ENCODE measurements at places on chromosomes 13 and 19.

DNA sequence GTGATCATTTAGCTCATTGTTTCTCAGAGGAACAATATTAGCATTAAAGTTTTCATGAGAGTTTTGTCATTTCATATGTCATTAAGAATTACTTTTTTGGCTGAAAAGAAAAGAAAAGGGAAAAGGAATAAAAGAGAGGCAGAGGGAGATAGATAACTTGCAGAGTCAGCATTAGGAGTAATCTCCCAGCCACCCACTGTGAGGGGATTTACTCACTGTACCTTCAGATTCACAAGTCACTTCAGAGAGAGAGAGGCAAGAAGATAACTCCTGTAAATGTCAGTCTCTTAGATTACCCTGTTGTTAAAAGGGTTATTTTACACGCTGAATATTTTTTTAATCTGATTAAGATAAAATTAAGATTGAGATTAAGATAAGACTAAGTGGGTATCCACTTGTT lies 125.2 kb downstream of the POU4F1 start:
- no peak for DNase-seq

GRCh38 chr13:54563286-54563685 lies 1534.7 kb downstream of the OLFM4 start:
- DNase-seq = no peak

GRCh38 chr13:107650081-107650701 lies 565.1 kb downstream of the LIG4 start:
- DNase-seq = no peak

- no peak for DNase-seq
Measured at GRCh38 chr13:29577136-29578051, 18.1 kb downstream of the SLC7A1 start.

GRCh38 chr19:46371371-46371901 lies 24.5 kb downstream of the PPP5C start:
- no peak for DNase-seq

DNA sequence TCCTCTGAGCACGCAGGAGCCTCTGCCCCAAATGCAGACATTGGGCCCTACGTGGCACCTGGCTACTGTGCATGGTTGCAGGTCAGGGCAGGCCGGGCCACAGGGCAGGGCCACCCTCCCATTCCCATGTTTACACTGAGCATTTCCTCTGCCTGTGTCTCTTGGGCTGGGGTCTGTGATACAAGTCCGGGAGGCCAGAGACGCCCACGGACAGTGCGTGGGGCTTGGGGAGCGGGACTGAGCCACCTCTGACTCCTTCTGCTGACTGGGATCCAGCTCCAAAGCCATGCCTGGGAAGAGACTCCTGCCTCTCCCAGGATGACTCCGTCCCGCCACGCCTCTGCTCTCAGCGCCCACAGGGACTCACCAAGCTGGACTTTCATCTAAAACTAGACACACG lies 18.8 kb downstream of the GAS6 start:
- no peak for DNase-seq

GRCh38 chr19:41758846-41759245 lies 3.5 kb downstream of the CEACAM6 start:
- no peak for DNase-seq

GRCh38 chr19:7789447-7789846 lies 26.4 kb downstream of the CLEC4M start:
- DNase-seq = no peak

- no peak for DNase-seq
Measured at GRCh38 chr13:98239162-98240076, 62.4 kb upstream of the RNF113B start.

DNA sequence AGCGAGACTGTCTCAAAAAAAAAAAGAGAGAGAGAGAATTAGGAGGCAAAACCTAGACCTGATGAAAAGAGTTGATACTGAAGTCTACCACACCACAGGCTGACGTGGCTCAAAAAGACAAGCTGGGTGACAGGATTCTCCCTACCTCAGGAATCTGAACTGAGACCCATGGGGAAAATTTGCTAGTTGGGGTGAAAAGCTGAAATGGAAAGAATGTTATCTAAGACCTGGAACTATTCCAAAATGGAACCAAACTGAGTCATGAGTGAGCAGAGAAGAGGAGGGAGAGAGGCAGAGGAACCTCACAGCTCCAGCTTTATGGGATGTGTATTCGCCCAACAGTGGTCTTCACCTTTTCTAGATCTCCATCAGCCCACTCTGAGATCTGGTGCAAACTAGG lies 11.7 kb downstream of the SMG9 start:
- DNase-seq = no peak

- DNase-seq = no peak
Measured at GRCh38 chr13:70386919-70387318, 278.7 kb upstream of the KLHL1 start.

- DNase-seq = no peak
Measured at GRCh38 chr19:29704562-29705558, 10.2 kb downstream of the C19orf12 start.

- DNase-seq = no peak
Measured at GRCh38 chr13:50094615-50095293, 79.5 kb downstream of the KCNRG start.

DNA sequence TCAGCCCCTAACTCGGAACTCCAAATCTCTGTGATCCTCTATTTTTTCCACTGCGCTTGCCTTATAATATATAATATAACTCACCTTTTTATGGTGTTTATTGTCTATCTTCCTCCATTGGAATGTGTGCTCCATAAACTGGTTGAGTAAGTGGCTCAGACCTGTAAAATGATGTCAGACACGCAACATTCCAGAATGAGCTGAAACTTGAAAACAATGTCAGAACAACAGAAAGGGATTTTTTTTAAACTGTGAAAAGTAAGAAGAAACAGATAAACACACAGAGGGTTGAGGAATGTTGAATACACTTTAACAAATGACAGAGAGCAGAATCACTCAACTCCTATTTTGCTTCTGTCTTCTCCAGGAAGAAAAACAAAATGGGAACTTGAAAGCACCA lies 19.1 kb upstream of the FAM216B start:
- no peak for DNase-seq

- DNase-seq = peak; percentile 87
Measured at GRCh38 chr13:30690282-30691188, 44.8 kb upstream of the ALOX5AP start.

- DNase-seq = peak; percentile 8
Measured at GRCh38 chr13:25085125-25085742, 10.7 kb upstream of the PABPC3 start.

DNA sequence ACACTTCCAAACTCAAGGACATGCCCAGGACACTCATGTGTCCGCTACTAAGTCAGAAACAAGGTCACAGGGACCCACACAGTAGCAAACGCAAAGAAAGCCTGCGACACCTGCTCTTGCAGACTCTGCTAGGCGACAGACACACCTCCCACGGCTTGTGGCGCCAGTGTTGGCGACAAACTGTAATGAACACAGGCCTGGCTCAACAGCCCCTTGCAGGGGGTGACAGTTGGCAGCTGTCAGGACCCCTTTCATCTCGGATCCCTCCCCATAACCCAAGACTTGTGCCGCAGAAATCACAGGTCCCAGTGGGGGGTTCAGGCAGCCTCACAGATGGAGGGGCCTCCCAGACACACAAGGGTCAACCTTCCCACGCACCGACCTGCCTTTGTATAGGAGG lies 364 bp downstream of the CKM start:
- no peak for DNase-seq

DNA sequence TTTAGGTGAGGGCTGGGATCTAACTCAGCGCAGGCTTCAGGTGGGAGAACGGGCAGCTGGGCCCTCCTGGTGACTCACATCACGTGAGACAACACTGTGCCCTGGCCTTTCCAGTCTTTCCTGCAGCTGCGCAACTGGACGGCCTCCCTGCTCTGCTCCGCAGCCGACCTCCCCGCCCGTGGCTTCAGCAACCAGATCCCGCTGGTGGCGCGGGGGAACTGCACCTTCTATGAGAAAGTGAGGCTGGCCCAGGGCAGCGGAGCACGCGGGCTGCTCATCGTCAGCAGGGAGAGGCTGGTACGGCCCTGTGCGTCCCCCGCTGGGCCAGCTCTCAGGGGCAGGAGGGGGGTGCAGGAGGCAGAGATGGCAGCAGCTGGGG lies 8.8 kb downstream of the SPPL2B start:
- no peak for DNase-seq

DNA sequence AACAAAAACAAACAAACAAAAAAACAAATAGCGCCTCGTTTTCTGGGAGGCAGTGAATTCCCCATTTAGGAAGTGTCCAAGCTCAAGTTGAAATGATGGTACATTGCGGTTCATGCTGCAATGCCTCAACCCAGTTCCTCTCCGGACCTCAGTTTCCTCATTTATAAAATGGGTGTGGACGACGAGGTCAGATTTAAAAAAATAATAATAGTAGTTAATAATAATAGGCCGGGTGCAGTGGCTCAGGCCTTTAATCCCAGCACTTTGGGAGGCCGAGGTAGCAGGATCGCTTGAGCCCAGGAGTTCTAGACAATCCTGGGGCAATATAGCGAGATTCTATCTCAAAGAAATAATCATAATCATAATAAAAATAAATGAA lies 15.5 kb upstream of the ERCC1 start:
- DNase-seq = no peak

DNA sequence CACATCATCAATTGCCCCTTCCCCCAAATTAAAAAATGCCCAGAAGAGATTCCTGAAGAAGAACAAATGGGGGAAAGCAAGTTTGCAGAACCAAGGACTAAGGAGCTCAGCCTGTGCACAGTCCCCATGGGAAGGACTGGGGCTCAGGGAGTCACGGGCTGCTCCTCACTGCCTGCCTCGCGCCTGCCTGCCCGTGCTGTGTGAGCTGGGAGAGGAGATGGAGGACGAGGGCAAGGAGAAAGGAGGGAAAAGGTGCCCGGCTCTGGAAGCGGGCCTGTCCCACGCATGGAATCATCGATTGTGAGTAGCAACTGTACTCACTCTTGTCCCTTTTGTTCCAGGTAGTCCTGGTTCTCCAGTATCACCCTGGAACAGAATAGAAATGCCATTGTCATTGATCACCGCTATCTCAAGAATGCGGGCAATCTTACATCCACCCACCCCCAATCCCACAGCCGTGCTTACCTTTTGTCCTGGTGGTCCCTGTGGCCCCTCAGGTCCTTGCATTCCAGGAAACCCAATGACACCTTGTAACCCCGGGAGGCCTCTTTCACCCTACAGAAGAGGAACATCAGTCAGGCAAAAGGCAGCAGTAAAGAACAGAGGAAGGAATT lies 93.4 kb downstream of the COL4A1 start:
- no peak for DNase-seq

DNA sequence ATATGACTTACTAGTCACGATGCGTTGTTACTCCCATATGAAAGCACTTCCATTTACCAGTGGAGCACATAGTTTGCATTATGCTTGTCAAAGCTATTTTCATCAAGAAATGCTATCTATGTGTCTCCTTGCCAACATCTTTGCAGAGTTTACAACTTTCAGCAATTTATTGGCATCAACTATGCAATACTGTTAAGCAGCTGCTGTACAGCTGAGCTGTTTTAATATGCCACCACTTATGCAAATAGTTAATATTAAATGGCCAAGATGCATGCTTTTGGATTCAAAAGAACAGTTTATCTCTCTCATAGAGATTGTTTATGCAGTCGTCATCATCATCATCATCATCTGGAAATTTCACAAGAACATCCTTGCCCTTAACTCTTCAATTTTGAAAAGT lies 67.9 kb upstream of the KLF5 start:
- peak; percentile 15 for DNase-seq

DNA sequence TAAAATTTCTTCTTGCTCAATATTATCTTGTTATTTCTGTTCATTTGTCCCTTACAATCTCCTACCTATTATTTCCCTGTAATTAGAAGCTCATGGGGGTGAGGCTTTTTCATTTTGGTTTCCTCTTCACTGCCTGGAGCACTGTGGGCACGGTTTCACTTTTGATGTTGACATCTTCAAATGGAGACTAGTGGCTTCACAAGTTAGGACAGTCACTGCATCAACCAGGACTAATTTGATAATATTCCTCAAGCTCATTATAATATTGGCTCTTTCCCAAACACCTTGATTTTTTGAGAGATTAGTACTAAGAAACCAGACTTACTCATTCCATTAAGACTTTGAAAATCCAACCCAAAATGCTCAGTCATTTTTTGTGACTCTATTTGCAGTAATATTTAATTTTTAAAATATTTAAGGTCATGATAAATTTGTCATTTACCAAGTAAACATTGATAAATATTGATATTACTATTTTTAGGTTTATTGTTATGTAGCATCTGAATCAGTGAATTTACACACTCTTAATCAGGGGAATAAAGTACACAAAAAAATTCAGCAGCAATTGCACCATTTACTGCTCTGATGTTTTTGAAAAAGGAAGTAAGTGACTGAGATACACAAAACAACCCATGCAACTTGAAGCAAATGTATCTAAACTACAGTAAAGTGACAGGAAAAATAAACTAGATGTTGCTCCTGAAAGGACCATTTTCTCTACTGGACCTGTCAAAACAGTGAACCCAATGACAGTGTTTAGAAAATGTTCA lies 28.8 kb upstream of the RCBTB2 start:
- DNase-seq = no peak

DNA sequence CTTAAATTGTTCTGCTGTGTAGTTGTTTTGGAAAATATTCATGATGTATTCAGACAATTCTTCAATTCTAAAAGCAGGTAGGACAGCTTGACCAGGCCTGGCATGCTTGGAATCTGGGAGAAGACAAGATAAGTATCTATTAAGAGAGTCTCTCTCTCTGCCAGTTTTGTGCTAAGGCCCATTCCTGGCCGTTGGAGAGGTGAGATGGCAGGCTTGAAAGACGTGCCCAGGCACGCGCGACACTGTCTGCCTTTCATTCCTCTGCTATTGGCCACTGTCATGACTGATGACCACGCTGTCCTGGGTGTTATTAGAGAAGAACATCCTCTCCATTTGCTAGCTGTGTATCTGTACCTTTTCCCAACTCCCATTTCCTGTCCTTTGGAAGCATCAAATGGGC lies 90.3 kb downstream of the LHFPL6 start:
- no peak for DNase-seq

DNA sequence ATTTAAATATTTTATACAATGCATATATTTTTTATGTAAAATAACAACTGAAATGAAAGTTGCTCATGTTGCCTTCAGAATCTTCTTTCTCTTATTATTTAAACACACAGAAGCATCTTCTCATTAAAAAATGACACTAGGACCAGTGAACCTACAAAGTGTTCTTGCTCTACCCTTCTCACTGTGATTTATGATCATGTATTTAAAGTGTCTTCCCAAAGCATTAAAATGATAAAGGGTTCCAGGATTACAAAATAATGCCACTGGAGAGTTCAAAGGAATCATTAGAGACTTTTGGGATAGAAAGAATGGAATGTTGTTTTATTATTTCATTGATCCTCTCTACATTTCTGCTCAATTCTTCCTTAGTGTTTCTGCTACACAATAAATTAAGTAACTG lies 643.6 kb upstream of the SLITRK1 start:
- no peak for DNase-seq

GRCh38 chr19:6362027-6362350 lies 658 bp downstream of the CLPP start:
- DNase-seq = no peak

DNA sequence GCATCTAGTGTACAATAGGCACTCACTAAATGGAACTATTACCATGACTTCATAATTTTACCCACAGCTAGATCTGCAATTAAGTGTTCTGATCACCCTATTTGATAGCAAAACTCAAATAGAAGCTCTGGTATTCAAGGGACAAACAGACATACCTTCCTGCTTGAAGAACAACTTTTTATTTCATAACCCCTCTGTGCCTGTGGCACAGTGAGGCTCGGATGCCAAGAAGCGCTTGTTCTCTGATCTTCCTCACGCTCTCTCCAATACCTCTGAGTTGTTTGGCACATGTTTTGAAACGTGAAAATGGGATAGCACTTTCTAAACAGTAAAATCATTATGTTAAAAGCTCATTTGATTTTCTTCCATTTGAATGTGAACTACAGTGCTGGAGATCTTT lies 232.0 kb downstream of the KLF5 start:
- DNase-seq = no peak

- no peak for DNase-seq
Measured at GRCh38 chr13:42474954-42475353, 99.0 kb upstream of the TNFSF11 start.

Measured in GM04504 (cell line).